Myocyte (in vitro differentiated cells): ENCODE measurements at places on chromosomes 4 and X.
A peak's percentile ranks its signal among the peaks of the same experiment; 100 is the strongest.

DNA sequence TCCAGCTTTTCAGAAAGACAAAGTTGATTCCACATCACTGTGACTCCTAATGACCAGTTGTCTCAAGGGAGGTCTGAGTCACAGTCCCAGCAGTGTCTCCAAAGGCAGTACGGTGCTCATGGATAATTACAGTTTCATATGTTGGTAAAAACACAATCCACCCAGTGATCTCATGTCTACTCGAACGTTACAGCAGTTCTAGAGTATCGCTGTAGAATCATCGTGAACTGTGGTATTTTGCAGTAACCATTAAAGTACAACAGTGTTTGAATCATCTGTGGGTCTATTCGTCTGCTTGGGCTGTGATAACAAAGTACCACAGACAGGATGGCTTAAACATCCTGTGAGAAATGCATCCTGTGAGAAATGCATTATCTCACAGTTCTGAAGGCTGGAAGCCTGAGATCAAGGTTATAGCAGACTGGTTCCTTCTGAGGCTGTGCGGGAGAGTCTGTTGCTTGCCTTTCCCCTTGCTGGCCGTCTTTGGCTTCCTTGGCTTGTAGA lies 121.1 kb upstream of the SORBS2 start:
- DNase-seq: peak; percentile 75

- DNase-seq: no peak
These were observed 33.9 kb upstream of the AFAP1 start for GRCh38 chr4:7973545-7973981.

- DNase-seq: no peak
These were observed 28.2 kb upstream of the PPP2R2C start for GRCh38 chr4:6500481-6501140.

GRCh38 chr4:77194989-77195388 lies 38.0 kb downstream of the CCNG2 start:
- DNase-seq: no peak

DNA sequence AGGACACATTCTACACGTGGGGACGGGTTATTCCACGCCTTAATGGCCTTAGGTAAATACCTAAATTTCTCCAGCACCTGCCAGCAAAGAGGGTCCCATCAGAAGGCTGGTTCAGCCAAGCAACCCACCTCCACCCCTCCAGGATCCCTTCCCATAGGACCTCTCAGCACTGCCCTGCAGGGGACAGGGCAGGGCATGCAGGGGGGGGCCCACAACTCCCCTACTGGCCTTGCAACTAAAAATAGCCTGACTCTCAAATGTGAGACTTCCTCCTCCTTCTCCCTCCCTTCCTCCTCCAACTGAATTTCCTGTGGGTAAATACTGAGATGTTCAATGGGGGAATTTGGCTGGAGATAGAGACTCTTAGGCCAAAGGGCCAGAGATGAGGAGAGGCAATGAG lies 6.3 kb downstream of the LAS1L start:
- DNase-seq: no peak

- DNase-seq: no peak
These were observed 10.2 kb downstream of the CD40LG start for GRCh38 chrX:136658151-136658550.
